ENCODE measurements at places on chromosomes 2 and 18.

DNA sequence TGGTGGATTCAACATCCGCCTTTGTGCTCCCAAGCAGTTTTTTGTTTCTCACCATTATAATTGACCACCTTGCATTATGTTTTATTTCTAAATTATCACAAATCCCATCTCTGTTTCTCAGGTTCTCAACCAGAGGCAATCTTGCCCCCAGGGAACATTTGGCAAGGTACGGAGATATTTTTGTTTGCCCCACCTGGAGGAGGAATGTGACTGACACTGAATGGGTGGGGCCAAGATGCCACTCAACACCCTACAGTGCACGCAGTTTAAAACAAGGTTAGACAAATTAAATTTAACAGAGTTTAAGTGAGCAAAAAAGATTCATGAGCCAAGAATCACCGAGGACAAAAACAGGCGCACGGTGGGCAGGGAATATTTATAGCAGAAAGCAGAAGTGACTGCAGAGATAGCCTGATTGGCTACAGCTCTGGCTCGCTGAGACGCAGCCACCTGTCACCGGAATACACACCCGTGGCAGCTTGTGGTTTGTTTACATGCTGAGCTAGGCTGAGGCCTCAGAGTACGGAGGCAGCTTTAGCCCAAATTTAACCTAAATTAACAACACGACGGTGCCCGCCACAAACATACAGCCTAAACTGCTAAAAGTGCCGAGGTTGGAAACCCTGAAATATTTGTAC, 150.0 kb upstream of the ALKAL2 start:
- no peak for DNase-seq

DNA sequence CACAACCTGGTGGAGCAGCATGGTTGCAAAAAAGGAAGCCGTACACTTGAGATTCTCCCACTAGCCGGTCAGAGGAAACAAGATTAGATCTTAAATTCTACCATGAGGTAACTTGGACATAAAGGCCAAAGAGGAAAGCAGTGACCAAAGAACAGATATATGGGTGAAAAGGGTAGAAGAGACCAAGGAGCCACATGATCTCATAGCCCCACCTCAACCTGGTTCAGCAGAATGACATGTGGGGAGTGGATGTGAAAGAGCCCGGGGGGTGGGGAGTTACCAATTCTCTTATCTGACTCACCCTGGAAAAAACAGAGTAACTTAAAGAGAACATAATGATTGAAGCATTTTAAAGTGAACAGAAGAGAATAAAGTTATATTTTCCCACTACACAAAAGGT, 683.0 kb downstream of the DSC3 start:
- no peak for DNase-seq

- no peak for DNase-seq
These were observed 214.5 kb downstream of the TMEM182 start for GRCh38 chr2:102975996-102976975.

DNA sequence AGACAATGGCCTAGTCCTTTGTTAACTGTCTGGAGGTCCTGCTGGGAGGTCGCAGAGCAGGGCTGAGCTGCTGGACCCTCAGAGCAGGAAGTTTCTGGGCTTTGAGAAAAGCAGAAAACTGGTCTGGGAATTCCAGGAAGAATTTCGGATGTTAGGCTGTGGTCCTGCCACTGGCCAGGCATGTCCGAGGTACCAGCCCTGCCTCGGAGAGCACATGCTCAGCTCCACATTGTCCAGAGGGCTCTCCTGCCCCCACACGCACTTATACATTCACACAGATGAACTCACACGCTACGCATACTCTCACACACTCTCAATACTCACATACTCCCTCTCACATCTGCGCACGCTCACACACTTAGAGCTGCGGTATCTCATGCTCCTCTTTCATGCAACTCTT, 146.1 kb downstream of the NCK2 start:
- DNase-seq = no peak

DNA sequence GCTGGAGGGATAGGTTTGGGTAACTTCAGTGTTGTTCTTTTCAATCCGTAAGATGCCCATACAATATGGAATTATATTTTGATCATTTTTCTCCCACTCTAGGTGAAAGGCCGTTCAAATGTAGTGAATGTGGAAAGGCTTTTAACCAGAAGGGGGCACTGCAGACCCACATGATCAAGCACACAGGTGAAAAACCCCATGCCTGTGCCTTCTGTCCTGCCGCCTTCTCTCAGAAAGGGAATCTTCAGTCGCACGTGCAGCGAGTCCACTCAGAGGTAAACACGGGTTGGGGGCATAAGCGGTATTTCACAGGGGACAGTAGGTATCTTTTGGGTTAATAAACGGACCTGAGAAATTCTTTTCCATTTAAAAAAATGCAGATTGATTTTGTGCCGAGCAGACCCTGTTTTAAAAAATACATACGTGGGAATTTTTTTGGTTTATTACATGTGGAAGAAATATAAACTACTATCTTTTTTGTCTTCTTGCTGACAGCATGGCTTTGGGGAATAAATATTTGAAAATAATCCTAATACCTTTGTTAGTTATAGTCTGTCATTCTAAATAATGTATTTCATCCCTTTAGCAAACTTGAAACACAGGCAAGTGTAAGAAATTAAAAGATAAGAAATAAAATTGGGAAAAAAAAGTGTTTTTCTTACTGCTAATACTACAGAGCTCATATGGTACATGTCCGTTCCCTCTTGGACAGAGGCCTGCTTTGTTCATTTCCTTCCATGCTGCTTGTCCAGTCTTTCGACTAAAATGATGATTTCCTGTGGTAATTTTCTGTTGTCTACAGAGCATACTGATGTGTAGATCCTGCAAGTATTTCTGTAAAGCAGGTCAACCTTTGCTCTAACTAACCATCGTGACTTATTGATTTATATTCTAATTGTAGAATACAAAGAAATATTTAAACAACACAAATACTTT, 53.3 kb downstream of the ZNF236 start:
- DNase-seq = no peak

GRCh38 chr2:64325477-64325851, 128.5 kb upstream of the LGALSL start:
- DNase-seq = no peak

- DNase-seq = no peak
These were observed 1.0 kb downstream of the PSTPIP2 start for GRCh38 chr18:46070815-46071652.

GRCh38 chr2:1965726-1966125, 221.4 kb upstream of the PXDN start:
- DNase-seq = no peak

DNA sequence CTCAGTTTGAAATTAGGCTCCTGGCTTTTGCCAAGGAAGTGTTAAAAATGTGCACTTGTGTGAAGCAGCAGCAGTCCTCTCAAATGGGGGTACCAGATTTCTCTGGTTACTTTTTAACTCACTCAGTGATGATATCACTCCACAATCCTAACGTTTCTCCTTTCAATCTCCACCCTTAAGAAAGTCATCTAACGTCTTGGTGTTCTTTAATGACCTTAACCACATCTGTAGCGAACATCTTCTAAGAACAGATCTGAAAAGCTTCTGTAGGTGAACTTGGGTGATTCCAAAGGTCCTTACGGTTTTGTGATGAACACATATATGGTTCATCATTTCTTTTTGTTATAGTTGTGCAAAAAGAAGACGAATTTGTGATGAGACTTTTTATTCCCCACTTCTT, 73.2 kb downstream of the DOCK10 start:
- no peak for DNase-seq

- DNase-seq = no peak
These were observed 105.5 kb downstream of the BCL11A start for GRCh38 chr2:60447943-60448342.

GRCh38 chr2:171798156-171798820, 95.8 kb downstream of the SLC25A12 start:
- peak; percentile 21 for DNase-seq

DNA sequence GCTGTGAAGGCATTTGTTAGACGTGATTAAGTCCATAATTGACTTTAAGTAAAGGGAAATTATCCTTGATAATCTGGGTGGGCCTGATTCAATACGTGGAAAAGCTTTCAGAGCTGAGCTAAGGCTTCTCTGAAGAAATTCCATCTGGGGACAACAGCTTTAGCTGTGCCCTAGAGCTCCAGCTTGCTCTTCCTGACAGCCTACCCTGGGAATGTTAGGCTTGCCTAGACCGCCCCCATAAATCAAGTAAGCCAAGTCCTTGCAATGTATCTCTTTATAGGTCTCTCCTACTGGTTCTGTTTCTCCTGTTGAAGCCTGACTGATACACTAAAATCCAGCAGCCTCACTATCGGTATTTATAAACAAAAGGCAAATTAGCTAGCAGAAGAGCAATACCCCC, 160.0 kb downstream of the STK39 start:
- DNase-seq = no peak

- DNase-seq = no peak
These were observed 186.6 kb upstream of the ERBB4 start for GRCh38 chr2:212725180-212725579.

GRCh38 chr2:55048508-55049042, 1.7 kb downstream of the RTN4 start:
- no peak for DNase-seq

- DNase-seq = no peak
These were observed 1549.7 kb upstream of the ACVR2A start for GRCh38 chr2:146295080-146295670.

- no peak for DNase-seq
These were observed 21.0 kb upstream of the MCFD2 start for GRCh38 chr2:46936566-46936965.

DNA sequence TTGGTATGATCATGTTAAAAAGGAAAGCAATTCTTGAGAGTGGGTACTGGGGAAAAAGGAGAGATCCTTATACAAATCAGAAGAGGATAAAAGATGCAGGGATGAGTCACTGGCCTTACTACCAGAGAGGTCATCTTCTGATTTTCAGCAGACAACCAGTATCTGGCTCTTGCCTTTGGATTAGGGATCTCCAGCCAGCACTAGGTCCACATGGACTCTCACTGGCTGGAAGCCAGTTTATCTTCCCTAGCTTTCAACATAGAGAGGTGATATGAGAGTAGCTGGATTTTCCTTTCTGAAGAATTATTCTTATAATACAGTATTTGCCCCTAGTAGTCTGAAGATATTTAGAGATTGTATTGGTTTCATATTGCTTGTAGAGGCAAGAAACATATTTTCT, 30.2 kb downstream of the CERKL start:
- no peak for DNase-seq

DNA sequence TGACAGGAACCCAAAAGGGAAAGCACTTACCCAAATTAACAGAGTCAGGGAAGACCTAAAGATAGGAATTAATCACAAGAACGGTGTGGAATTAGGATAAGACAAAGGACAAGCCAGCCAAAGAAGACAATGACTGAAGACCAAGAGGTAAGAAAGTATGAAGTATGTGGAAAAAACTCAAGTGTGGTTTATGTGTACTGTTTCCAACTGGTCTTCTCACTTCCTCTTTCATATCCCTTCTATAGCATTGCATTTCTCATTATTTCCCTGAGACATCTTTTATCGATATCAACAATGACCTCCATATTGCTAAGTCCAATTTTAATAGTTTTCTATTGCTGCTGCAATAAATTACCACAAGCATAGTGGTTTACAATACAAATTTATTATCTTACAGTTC, 313.5 kb upstream of the SLC39A10 start:
- DNase-seq = no peak

DNA sequence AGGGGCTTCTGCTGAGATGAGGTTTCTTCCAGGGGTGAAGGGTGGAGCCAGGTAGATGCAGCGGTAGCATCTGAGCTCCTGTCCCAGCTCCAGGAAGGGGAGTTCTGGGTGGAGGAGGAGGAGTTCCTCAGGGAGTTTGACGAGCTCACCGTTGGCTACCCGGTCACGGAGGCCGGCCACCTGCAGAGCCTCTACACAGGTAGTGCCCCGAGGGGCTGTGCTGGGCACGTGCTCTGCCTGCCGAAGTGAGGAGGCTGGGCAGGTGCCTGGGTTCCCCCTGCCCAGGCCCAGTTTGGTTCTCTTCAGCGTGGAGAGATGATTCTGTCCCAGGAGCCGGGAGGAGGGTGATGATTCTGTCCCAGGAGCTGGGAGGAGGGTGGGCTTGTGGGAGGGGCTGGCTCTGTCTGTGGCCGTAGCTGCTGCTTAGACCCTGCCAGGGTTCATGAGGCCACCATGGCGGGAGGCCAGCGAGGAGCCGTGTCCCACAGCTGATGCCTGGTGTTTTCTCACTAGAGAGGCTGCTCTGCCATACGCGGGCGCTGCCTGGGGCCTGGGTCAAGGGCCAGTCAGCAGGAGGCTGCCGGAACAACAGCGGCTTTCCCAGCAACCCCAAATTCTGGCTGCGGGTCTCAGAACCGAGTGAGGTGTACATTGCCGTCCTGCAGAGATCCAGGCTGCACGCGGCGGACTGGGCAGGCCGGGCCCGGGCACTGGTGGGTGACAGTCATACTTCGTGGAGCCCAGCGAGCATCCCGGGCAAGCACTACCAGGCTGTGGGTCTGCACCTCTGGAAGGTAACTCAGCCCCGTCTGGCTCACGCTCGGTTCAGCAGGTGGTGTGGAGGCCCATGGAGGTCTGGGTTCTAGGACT, 8.2 kb downstream of the CAPN10 start:
- DNase-seq = no peak

GRCh38 chr2:15673919-15674636, 82.4 kb downstream of the DDX1 start:
- DNase-seq = no peak

Measured in GM04504 (cell line).